ENCODE measurements at places on chromosomes 4 and X. TPM values are rescaled to one million over a fixed set of nuclear protein-coding genes. Genes with fewer than 3 reads are reported as not detected.

- H3K27ac ChIP-seq, result no peak overlapping the region
- no peaks in the 10 kb centered on the region for H3K36me3 ChIP-seq
- peaks cover 9% of the 10 kb centered on the region for H3K27me3 ChIP-seq
- no peak overlapping the region for H3K4me3 ChIP-seq
Measured at GRCh38 chr4:112927544-112927943, 121.9 kb upstream of the ANK2 start.

DNA sequence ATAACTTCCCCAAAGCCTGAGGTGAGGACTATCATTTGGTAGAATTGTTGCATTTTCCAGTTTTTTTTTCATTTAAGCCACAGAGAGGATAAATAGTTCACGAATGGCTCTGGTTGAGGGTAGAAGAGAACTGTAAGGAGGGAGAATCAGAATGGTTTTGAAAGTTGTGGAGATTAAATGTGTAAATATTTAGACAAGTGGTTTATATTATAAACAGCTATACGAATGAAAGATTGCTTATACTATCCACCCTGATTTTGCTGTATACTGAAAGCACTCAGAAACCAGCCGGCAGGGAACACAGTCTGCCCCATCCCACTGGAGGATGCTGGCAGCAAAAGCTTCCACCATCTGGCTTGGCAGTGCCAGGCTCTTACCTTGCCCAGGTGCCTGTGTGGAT lies 341.1 kb downstream of the RAPGEF2 start:
- peaks cover 8% of the 10 kb centered on the region for H3K27me3 ChIP-seq
- no peak for DNase-seq
- H3K36me3 ChIP-seq, result no peaks in the 10 kb centered on the region
- no peak overlapping the region for H3K27ac ChIP-seq

DNA sequence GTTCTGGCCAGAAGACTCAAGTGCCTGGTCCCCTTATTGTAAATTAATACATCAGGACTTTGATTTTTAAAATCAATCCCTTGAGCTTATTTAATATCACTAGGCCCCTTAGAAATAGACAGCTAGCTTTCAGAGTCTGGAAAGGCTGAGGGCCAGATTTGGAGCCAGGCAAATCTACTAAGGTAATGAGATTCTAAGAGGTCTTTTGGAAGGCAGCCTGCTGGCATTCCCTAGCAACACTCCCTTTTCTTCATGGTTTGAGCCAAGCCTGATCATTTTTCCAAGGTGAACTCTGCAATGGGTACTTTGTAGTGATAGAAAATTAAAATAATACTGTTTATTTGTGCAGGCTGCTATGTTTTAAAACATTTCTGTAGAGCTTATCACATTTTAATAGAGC lies 378.5 kb downstream of the FAT4 start:
- H3K27ac ChIP-seq, result no peak overlapping the region
- H3K4me1 ChIP-seq, result no peaks in the 10 kb centered on the region
- no peak for DNase-seq
- no peak overlapping the region for H3K4me3 ChIP-seq
- H3K36me3 ChIP-seq, result no peaks in the 10 kb centered on the region

- no peak overlapping the region for H3K27ac ChIP-seq
- DNase-seq, result no peak
- no peaks in the 10 kb centered on the region for H3K27me3 ChIP-seq
- no peak overlapping the region for H3K4me3 ChIP-seq
Measured at GRCh38 chrX:103756736-103757135, 19.9 kb upstream of the PLP1 start.

DNA sequence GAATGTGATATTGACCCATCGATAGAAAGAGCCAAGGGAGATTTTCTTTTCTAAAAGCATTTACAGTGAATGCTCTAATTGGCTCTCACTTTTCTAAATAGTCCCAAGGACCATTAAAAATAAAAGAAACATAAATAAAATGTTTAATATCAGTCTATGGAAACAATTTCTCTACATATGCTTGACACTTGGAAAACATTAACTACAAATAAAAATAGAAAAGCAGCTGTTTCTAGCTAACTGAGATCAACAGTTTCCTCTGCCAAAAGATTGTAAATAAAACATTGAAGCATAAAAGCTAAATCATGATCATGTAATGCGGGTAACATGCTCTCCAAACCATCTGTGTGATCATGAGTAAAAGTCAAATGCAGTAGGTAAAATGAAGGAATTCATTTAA lies 49.7 kb downstream of the CORIN start:
- no peaks in the 10 kb centered on the region for H3K36me3 ChIP-seq
- no peak overlapping the region for H3K4me3 ChIP-seq
- H3K27ac ChIP-seq, result no peak overlapping the region
- no peaks in the 10 kb centered on the region for H3K4me1 ChIP-seq
- peaks cover 2% of the 10 kb centered on the region for H3K27me3 ChIP-seq

DNA sequence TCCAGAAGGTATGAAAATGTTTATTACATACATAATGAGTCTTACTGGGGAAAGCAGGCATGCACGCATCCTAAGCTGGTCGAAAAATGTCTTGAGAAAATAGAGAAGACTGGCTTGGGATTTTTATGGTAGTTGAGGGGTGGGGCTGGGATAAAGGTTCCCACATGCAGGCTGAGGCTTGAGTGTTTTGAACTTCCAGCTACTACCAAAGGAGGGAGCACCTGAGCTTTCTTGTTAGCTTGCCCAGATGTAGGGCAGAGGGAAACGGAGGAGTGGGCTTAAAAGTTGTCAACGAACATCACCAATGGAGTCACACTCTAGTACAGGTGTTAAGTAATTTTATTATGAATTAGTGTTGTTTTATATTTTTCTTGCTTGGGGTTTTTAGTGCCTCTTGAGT lies 39.6 kb upstream of the SRPX start:
- H3K27me3 ChIP-seq, result no peaks in the 10 kb centered on the region
- no peak overlapping the region for H3K27ac ChIP-seq
- no peaks in the 10 kb centered on the region for H3K4me1 ChIP-seq
- H3K36me3 ChIP-seq, result no peaks in the 10 kb centered on the region
- no peak for DNase-seq
- H3K4me3 ChIP-seq, result no peak overlapping the region

- peaks cover 7% of the 10 kb centered on the region for H3K27me3 ChIP-seq
- H3K4me1 ChIP-seq, result no peaks in the 10 kb centered on the region
- H3K27ac ChIP-seq, result no peak overlapping the region
- peak; percentile 50 for DNase-seq
- no peaks in the 10 kb centered on the region for H3K36me3 ChIP-seq
- H3K4me3 ChIP-seq, result no peak overlapping the region
Measured at GRCh38 chr4:6362896-6363295, 93.2 kb downstream of the WFS1 start.

DNA sequence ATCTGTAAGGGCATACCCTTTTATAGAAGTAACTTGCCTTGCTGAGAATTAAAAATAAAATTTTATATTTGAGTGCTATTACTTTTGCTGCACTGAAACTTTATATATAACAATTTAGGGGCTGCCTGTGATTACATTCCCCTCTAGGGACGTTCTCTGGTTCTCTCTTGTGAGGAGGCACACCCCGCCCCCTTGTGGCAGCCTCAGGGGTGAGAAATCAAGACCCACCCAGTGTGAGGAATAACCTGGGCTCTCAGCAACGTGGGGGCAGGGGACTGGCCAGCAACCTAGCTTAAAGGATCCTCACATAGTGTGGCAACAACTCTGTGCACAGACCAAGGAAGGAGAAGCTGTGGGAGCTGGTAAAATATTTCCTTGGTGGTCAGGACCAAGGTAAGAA lies 43.7 kb downstream of the MAGEA9 start:
- DNase-seq, result peak; percentile 54
- H3K4me3 ChIP-seq, result no peak overlapping the region

- DNase-seq, result no peak
- H3K4me1 ChIP-seq, result no peaks in the 10 kb centered on the region
- H3K27me3 ChIP-seq, result no peaks in the 10 kb centered on the region
- no peaks in the 10 kb centered on the region for H3K36me3 ChIP-seq
- H3K4me3 ChIP-seq, result no peak overlapping the region
- H3K27ac ChIP-seq, result no peak overlapping the region
Measured at GRCh38 chr4:90852237-90852636, 725.0 kb downstream of the CCSER1 start.

- peaks cover 1% of the 10 kb centered on the region for H3K36me3 ChIP-seq
- no peak overlapping the region for H3K4me3 ChIP-seq
- no peak overlapping the region for H3K27ac ChIP-seq
- no peaks in the 10 kb centered on the region for H3K27me3 ChIP-seq
- DNase-seq, result no peak
Measured at GRCh38 chrX:130637591-130637990, 235.8 kb downstream of the RBMX2 start.

- no peak overlapping the region for H3K27ac ChIP-seq
- H3K36me3 ChIP-seq, result no peaks in the 10 kb centered on the region
- peaks cover 19% of the 10 kb centered on the region for H3K4me1 ChIP-seq
- no peak overlapping the region for H3K4me3 ChIP-seq
Measured at GRCh38 chr4:185019456-185020292, 1.4 kb downstream of the HELT start.

DNA sequence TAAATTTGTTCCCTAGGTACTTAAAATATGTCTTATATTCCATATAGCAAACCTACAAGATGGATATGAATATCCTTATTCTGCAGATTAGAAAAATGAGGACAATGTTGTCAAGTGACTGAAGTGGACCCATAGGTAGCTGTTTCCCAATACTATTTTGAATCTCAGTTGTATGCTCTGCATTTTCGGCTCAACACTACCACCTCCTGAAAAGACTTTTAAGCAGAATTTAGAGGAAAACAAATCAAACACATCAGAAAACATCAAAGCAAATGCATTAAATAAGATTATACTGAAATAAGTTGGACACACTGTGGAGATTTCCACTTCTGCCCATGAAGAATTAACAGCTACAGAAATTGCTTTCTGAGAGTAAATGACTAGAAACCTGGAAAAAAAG lies 488.7 kb downstream of the TRIML1 start:
- H3K36me3 ChIP-seq, result no peaks in the 10 kb centered on the region
- H3K4me1 ChIP-seq, result no peaks in the 10 kb centered on the region
- DNase-seq, result no peak
- H3K27ac ChIP-seq, result no peak overlapping the region

DNA sequence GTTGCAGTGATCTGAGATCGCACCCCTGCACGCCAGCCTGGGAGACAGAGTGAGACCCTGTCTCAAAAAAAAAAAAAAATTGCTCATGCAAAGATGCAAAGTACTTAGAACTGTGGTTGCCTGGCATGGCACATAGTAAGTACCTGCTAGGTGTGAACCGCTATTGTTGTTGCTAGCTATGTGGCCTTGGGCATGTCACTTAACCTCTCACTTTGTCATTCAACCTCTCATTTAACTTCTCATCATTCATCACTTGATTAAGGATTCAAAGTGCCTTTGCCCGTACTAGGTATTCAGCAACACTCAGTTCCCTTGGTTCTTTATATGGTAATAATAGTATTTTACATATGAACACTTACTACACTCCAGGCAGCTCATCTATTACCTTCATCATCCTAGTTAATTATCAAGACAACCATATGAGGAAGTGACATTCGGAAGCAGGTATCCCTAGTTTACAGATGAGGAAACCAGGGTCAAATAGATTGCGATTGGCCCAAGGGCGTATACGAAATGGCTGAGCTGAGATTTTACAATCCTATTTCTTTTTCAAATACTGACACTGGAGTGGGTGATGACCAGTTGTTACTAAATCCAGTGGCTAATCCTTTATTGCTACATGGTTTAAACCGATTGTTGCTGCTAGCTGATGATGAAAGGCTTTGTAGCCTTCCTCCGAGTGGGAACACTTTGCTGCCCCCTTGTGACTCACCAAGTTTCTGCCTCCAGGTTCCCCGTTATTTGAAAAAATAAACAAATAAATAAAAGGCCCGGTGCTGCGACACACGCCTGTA lies 28.8 kb upstream of the SOWAHD start:
- peak; percentile 68 for DNase-seq
- H3K4me1 ChIP-seq, result peaks cover 5% of the 10 kb centered on the region
- no peak overlapping the region for H3K4me3 ChIP-seq
- H3K27me3 ChIP-seq, result no peaks in the 10 kb centered on the region

DNA sequence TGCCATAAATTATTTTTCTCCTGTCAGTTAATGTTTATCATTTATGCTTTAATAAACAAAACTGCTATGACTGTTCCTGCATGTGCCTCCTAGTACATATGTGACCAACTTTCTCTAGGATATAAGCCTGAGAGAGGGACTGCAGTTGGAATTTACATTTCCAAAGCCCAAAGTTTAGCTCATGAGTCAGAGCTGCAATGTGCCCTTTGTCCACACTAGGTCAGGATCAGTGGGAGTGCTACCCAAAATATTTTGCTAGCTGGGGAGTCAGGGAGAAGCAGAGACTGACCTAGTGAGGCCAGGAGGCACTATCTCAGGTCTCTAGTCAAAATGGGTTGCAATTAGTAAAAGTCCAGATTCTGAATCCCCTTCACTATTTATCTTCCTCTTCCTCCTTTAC lies 92.7 kb downstream of the AR start:
- no peak overlapping the region for H3K27ac ChIP-seq
- no peak for DNase-seq
- H3K27me3 ChIP-seq, result no peaks in the 10 kb centered on the region

GRCh38 chr4:111937368-111937767 lies 207.9 kb upstream of the FAM241A start:
- no peak for DNase-seq
- H3K27ac ChIP-seq, result no peak overlapping the region
- no peaks in the 10 kb centered on the region for H3K4me1 ChIP-seq
- H3K27me3 ChIP-seq, result peaks cover 3% of the 10 kb centered on the region
- no peak overlapping the region for H3K4me3 ChIP-seq

DNA sequence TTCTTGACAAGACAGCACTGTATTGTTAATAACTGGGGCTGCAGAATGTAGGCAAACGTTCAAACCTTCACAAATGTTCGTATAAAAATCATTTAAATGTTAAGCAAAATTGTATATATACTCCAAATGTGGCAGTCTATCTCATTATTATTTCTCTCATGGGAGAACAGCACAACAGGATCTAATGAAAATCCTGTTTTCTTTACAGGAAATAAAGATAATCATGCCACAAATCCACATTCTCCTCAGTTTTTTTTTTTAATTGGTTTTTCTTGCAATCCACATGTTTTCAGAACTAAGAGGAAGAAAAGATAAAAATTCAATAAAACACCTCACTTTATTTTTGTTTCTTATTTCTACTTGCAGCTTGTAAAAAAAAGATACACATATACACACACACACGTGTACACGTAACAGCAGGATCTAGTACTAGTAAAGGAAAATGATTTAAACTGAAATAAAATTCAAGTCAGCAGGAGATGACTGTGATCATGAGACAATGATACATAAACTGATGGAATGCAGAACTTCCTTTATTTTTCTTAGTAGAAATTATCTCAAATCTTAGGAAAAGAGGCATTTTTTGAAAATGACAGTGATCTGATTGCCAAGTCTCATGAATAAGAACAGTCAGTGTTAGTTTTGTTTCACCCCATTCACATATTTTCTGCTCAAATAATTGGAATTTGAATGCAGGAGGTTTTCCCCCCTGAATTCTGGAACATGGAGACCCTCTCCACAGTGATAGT lies 11.3 kb downstream of the APBB2 start:
- no peak overlapping the region for H3K4me3 ChIP-seq
- DNase-seq, result no peak
- no peak overlapping the region for H3K27ac ChIP-seq
- H3K4me1 ChIP-seq, result no peaks in the 10 kb centered on the region
- peaks cover 21% of the 10 kb centered on the region for H3K27me3 ChIP-seq
- H3K36me3 ChIP-seq, result no peaks in the 10 kb centered on the region

The RXFP1 gene
- not detected for total RNA-seq

The CSAG2 gene
- not detected for total RNA-seq

The DMD gene
- 0.64 TPM for total RNA-seq

The DNAAF6 gene
- not detected for total RNA-seq

The LRAT gene
- total RNA-seq, result not detected

The TBC1D8B gene
- total RNA-seq, result 2.2 TPM

The SORBS2 gene
- total RNA-seq, result not detected

Data from activated CD4-positive, alpha-beta memory T cell treated with anti-CD3 and anti-CD28 coated beads for 36 hours (primary cell).